ENCODE measurements at places on chromosomes 13 and 19.

- peak; percentile 30 for DNase-seq
Observed at GRCh38 chr13:41652735-41653361, 195.5 kb downstream of the RGCC start.

GRCh38 chr19:48629599-48630295 lies 7.4 kb downstream of the DBP start:
- DNase-seq = no peak

DNA sequence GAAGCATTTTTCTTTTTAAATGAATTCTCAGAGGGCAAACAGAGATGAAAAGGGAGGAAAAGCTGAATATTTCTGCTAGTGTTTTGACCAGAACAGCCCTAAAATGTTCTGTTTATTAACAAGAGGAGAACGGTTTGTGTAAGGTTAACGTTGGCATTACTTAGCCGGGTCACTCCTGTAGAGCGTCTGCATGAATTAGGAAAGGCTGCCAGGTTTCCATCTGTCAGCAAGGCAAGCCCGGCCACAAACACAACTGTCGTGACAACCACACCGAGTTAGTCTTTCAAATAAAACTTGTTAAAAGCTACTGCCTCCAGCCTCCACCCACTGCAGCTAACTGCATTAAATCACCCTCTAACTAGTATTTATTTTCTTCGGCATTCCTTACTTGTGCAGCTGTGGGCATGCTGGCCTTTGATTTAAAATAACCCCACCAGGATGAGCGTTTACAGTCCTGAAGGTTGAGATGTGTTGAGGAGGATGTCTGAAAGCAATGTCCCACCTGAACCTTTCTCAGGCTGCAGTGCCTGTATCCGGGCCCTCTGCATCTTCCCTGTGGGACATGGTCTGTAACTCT lies 527.9 kb downstream of the FGF9 start:
- no peak for DNase-seq

DNA sequence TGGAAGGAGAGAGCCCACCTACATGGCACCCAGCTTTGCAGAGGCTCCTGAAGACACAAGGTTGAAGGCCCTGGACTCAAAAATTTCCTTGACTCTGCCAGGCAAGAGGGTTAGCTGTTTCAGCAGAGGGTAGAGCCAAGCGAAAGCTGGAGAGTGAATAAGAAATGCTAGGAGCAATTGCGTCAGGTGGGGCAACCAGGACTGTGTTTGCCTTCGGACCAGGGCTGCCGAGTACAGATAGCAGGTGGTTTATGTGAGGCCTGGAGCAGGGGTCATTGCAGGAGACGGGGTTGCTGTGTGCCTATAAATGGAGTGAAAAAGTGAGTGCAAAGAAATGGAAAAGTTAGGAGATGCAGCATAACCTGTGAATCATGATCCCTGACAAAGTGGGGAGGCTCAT lies 59.1 kb downstream of the IRS2 start:
- DNase-seq = no peak

- no peak for DNase-seq
Observed at GRCh38 chr13:46104868-46105267, at the start of gene CPB2. TSS of gene CPB2 (minus strand) at chr13:46105033. CDS start at chr13:46105009, 24 bp downstream.

GRCh38 chr13:87859261-87859660 lies 188.1 kb downstream of the SLITRK5 start:
- DNase-seq = no peak

DNA sequence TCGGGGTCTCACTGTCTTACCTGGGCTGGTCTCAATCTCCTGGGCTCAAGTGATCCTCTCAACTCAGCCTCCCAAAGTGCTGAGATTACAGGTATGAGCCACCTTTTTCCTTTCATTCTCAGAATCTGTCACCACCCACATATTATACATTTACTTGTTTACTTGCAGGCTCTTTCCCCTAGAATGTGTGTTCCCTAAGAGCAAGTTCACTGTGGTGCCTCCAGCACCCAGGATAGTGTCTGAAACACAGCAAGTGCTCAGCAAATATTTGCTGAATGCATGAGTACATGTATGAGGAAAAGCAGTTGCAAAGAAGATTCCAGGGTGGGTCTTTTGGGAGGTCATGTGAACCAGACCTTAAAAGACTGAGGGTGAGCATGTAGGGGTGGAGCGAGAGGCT lies 96.8 kb downstream of the RGCC start:
- DNase-seq = no peak

DNA sequence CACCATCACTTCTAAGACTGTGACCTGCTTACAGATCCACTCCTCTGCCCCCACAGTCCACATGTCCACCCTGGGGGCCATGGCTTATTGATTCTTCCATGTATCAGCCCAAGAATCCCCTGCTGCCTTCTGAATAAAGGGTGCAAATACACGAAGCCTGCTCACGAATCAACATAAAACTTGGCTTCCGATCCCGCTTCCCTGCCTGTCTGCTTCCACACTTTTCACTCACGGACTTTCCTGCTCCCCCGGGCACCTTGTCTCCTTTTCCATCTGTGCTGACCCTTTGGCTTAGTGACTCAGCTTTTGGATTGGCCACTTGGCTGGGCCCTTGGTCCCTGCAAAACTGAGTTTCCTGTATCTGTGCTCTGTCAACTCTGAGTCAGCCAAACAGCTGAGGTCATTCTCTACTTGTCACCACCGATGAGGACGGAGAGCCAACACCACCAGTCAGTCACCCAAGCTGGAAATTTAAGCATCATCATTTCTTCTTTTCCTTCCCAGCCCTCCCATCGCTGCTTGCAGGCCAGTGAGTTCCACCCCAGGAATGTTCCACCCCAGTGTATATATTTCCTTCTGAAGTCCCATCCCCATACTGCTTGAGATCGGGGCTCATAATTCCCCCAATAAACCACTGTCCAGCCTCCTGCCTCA lies 11.4 kb upstream of the USP12 start:
- no peak for DNase-seq

GRCh38 chr13:46632176-46632575 lies 79.2 kb downstream of the LRCH1 start:
- DNase-seq = no peak

GRCh38 chr13:73055813-73056564 lies 2.8 kb upstream of the KLF5 start:
- no peak for DNase-seq

DNA sequence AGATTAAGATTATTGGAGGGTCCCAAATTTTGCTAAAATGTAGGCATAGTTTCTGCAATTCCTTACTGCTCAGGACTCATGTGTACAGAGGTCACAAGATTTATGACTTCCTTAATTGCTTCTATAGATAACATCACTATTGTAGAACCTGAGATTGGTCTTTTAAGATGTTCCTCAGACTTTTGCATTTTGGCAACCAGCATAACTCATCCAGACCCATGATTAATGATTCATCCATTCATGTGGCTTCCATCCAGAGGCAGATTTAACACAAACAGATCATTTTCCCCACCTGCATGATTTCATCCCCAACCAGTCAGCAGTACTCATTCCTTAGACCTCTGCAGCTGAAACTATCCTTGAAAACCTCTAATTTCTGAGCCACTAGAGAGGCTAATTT lies 34.5 kb upstream of the CEACAM8 start:
- DNase-seq = no peak

DNA sequence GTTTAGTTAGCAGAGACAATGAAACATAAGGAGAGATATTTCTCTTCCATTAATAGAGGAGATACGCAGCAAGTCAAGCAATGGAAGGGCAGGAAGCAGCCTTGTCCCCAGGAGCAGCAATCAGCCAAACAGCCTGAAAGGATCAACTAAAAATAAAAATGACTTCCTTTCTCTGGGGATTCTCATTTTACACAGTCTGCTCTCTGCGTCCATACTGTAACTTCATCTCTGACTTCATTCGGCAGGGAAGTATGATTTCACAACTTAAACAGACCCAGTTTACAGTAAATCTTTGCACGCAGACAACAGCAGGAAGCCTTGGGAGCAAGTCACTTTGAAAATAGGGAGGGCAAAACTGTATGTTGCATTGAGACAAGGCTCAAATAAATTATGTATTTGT lies 826.7 kb downstream of the DIAPH3 start:
- no peak for DNase-seq

GRCh38 chr13:108527844-108528243 lies 101.6 kb upstream of the MYO16 start:
- DNase-seq = no peak

GRCh38 chr19:30890033-30890432 lies 459.2 kb downstream of the TSHZ3 start:
- no peak for DNase-seq

DNA sequence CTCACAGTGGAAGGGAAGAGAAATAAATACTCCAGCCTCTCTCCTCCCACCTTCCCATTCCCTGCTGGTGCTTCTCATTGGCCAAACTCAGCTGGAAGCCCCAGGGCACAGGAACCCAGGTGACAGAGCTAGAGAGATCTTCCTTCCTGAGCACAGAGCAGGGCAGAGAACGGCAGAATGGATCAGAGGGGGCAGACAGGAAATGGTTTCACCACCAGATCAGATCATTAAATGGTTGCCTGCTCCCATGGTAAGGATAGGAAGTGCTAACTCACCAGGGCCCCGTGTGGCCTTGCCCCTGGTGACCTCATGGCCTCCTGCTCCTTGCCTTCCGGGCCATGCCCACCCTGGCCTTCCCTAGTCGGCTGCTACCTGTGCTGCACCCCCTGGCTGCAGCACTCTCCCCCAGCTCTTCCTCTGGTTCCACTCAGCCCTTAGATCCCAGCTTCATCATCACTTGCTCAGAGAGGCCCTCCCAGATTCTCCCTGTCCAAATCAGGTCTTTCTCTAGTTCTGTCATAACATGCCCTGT lies 108.7 kb downstream of the DPF1 start:
- no peak for DNase-seq

GRCh38 chr13:92941167-92941566 lies 285.4 kb upstream of the GPC6 start:
- DNase-seq = no peak

DNA sequence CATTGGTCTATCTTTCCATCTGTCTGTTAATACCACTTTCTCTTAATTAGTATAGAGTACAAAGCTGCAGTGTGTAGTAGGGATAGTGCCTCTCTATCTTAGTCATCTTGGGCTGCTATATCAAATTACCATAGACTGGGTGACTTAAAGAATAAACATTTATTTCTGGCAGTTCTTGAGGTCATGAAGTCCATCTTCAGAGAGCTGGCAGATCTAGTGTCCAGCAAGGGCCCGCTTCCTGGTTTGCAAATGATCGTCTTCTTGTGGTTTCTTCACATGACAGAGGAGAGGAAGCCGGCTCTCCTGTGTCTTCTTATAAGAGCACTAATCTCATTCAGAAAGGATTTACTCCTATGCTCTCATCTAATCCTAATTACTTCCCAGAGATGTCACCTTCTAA lies 6.1 kb downstream of the ZNF700 start:
- DNase-seq = no peak

- no peak for DNase-seq
Observed at GRCh38 chr13:31056644-31057271, 104.9 kb downstream of the HSPH1 start.

DNA sequence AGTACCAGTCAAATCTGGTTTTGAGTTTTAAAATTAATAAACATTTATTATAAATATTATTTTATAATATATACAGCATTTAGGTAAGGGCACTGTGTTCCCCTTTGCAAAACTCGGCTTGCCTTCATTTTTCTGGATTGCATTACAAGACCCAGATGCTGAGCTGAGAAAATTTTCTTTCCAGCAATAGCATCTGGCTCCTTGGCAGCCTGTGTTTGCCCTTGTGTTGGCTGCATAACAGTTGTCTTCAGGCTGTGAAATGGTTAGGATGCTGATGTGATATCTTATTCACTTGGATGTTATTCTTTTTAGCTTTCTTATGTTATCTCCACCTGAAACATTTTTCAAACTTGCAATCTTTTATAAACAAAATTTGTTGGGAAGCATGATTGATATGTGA lies 784.4 kb downstream of the DACH1 start:
- no peak for DNase-seq

DNA sequence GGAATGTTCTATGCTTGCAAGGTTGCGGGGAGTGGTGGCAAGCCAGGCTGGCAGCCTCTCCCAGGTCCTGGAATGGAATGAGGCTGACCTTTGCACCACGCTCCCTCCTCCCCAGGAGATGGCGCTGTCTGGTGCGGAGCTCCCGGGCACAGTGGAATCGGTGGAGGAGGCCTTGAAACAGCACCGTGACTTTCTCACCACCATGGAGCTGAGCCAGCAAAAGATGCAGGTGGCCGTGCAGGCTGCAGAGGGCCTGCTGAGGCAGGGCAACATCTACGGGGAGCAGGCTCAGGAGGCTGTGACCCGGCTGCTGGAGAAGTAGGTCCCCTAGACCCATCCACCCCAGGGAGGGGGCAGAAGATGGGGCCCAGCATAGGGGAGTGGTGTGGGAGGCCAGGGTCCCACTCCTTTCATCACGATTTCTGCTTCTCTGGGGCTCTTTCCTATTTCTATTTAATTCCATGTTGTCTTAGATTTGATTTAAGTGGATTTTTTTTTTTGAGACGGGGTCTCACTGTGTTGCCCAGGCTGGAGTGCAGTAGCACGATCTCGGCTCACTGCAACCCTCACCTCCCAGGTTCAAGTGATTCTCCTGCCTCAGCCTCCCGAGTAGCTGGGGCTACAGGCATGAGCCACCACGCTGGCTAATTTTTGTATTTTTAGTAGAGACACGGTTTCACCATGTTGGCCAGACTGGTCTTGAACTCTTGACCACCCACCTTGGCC lies 53.2 kb upstream of the SHKBP1 start:
- peak; percentile 74 for DNase-seq

- DNase-seq = peak; percentile 83
Observed at GRCh38 chr19:48501494-48502349, 9.9 kb downstream of the LMTK3 start.

DNA sequence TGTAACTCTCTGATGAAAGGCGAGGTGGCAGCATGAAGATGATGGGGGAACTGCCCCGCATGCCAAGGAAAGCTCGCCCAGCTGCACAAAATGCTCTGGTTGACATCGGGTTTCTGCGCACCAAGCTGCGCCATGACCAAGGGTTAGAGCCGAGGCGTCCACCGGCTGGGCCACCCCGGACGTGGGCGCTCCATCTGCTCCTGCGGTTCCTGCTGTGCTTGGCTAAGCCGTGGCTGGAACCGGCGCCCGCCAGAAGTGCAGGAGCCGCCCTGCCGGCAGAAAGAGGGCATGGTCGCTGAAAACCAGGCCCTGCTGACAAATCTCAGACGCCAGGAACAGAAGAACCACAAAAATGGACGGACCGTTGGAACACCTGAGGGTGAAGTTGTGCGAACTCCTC lies 57.9 kb downstream of the ZNF100 start:
- DNase-seq = no peak

DNA sequence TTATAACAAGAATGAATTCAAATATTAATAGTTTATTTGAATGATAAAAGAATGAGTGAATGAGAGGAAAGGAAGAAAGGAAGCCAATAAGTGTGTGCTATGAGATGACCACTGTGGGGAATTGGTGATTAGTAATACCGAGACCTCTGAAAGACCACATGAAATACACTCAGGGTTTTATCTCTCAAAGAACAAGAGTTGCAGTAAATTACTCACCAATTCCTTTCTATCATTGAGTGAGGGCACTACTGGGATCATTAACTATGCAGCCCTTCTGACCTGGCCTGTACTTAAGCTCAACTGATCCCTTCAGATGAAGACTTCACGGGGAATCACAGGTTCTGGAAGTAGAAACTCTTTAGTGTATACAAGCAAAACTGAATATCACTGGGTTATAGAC lies 1636.1 kb downstream of the SLITRK5 start:
- DNase-seq = no peak

Data from GM20000 (cell line).